Stimulated activated CD8-positive, alpha-beta memory T cell treated with anti-CD3 and anti-CD28 coated beads, Interleukin-2, amount 100 ng/mL, for 1 hour (primary cell): ENCODE measurements at places on chromosomes 2 and 18.

GRCh38 chr2:105417857-105418436, 19.1 kb upstream of the FHL2 start:
- no peak for DNase-seq

- no peak for DNase-seq
Measured at GRCh38 chr2:71878626-71879508, 268.8 kb downstream of the CYP26B1 start.

DNA sequence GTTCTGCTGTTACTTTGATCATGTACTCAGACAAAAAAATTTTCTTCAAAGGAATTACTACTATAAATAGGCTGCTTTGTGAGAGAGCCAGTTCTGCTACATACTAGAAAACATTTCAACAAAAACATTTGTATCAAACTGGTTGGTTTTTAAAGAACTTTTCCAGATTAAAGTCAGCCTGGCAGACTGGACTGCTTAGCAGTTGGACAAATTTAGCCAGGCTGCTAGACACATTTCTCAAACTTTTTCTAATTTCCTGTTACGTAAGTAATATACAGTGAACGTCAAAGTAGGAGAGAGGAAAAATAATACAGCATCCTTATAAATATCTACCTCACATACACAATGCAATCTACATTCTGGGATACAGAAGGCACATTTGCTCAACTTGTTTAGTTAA, 109.5 kb downstream of the SP3 start:
- no peak for DNase-seq

DNA sequence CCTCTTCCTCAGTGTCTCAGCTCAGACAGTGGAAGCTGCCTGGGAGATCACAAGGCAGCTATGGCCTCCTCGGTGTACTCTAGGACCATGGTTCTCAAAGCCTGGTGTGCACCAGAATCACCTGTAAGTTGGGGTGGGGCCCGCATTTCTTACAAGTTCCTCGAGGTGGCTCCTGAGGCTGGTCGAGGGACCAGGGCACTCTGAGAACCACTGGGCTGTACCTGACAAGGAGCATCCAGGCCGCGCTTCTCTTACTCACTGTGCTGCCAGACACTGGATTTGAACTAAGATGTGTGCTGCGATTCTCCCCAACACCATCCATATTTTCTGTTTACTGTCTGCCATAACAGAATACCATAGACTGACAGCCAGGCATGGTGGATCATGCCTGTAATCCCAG, 59.5 kb downstream of the DIPK1C start:
- DNase-seq, result no peak

DNA sequence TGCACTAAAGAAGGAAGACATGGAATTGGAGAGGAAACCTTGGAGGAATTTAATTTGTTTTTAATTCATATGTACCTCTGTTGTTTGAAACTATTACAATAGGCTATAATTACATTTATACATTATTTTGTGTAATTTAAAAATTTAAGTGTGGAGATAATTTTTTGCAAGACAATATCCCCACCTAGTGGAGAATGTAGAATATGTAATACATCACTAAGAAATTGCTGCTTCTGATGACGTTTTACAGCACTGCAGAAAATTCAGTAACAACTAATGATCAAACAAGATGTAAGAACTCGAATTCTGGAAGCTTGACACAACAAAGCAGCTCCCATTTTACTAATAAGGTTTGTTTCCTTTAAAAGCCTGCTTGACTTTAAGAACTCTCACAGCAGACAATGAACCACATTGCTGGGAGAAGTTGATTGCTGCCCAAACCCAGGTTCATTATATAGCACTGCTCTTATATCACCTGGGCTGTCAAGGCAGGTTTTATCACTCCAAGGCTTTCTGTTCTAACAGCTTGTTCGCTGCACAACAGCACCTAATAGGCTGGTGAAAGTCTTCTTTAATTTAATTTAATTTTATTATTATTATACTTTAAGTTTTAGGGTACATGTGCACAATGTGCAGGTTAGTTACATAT, 53.4 kb downstream of the THADA start:
- DNase-seq, result no peak

GRCh38 chr2:195051401-195051800, 605.6 kb upstream of the SLC39A10 start:
- DNase-seq, result no peak

DNA sequence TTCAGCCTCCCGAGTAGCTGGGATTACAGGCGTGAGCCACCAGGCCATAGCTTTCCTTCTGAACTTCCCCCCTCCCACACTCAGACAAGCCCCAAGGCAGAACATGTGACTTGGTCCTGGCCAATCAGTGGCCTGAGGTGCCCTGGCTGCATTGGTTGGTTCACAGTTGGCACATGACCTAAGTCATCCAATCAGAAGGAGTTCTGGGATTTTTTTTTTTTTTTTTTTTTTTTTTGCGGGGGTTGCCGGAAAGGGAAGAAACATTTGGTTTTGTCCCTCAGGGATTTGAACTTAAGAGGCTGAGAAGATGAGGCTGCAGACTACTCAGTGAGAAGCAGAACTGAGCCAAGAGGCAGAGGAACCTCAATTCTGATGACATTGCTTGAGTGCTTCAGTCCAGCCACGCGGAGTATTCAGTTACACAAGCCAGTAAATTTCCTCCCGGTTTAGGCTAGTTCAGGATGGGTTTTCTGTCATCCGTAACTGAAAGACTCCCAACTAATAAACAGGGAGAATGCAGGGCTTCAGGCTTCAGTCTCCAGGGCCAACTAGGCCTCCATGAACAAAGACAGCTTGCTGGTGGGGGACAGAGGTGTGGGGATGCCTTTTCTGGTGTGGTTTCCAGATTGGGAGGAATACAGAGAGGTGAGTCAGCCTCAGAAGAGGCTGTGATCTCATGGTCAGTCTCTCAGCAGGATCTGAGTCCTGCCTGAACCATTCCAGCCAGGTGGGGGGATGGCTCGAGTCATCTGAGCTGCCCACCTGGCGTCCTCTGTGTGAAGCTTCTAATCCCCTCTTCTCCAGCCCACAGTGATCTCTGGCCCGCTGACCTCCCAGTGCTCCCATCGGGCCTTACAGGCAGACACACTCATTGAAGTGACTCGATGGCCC, 9.2 kb downstream of the PTMA start:
- no peak for DNase-seq

DNA sequence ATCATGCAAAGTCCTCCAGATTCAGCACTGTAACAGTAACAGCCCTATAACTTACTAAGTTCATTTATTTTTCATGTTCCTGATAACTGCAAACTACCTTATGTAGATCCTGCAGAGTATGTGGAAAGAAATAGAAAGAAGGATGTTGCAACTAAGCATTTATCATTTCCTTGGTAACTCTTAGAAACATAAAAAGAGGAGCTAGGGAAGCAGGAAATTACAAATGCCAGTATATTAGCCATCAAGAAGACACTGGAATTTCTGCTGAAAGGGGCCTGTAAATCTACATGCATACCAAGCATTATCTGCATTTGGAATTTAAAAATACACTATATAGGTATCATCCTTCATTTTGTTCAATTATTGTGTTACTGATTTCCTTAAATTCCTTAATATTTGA, 66.8 kb downstream of the PDE11A start:
- no peak for DNase-seq

GRCh38 chr2:145715601-145716000, 1195.7 kb upstream of the ZEB2 start:
- no peak for DNase-seq

GRCh38 chr2:148978026-148978685, 60.3 kb upstream of the LYPD6B start:
- DNase-seq, result no peak

DNA sequence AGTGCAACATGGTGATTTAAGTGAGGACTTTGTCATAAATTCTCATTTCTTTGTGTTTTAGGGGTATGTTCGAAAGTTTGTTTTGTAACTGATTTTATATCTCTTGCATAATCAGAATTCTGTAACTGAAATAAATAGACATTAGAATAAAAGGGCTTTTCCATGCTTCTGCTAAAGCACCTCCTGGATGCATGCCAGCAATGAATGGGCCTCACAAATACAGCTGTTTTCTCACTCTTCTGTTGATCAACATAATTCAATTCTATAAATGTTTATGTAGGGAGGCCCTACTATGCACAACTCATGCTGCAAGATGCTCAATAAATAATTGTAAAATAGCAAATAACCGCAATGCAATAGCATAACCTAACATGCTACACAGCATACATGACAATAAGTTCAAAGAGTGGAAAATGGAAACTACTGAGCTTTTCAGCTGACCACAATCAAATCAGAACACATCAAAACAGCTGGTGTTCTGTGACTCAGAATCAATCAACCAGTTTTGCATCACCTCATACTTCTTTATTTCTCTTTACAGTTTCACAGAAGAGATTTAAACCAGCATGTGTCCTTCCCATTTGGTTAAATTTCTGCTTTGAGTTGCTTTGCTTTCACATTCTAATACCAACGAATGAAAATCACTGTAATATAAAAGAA, 11.0 kb downstream of the CDH7 start:
- DNase-seq, result no peak
